ENCODE measurements at places on chromosomes 4 and X.

DNA sequence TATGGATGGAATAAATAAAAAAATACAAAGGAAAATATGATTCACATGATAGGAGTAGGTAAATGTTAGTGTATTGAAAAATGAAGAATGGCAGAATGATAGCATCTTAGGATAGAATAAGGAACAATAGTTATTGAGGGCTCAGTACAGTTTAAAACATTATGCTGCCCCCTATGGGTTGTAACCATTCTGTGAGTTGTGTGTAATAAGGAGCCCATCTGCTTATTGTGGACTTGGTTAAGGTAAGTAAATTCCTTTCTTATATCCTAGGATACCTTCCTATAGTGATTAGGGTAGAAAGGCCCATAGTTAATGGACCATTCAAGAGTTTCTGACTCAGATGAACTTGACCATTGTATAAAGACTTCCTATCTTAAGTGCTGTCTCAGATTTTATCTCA is 195.8 kb downstream of the PDHA2 start:
- no peak for DNase-seq

- DNase-seq: no peak
These were observed 157.7 kb downstream of the AFAP1 start for GRCh38 chr4:7781993-7782392.

DNA sequence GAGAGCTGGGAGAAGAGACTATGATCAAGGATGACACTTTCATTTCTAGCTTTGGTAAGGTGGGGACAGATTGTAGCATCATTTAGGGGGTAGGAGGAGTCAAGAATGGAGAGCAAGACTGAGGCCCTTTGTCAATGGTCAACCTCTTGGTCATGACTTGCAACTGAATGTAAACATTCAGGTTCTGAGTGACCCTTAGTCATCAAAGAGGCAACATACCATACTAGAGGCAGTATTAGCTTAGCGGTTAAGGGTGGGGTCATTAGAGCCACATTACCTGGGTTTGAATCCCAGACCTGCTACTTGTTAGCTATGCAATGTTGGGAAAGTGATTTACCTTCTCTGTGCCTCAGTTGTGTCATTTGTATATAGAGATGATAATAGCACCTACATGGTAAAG is 76.5 kb downstream of the MED28 start:
- DNase-seq: no peak

DNA sequence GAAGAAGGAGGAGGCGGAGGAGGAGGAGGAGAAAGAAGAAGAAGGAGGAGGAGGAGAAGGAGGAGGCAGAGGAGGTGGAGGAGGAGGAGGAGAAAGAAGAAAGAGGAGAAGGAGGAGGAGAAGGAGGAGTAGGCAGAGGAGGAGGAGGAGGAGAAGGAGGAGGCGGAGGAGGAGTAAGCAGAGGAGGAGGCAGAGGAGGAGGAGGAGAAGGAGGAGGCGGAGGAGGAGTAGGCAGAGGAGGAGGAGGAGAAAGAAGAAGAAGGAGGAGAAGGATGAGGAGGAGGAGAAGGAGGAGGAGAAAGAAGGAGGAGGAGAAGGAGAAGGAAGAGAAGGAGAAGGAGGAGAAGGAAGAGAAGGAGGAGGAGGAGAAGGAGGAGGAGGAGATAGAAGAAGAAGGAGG is 19.9 kb downstream of the MRFAP1 start:
- DNase-seq: no peak

- DNase-seq: no peak
These were observed 60.5 kb upstream of the TRIM2 start for GRCh38 chr4:153143527-153144348.

DNA sequence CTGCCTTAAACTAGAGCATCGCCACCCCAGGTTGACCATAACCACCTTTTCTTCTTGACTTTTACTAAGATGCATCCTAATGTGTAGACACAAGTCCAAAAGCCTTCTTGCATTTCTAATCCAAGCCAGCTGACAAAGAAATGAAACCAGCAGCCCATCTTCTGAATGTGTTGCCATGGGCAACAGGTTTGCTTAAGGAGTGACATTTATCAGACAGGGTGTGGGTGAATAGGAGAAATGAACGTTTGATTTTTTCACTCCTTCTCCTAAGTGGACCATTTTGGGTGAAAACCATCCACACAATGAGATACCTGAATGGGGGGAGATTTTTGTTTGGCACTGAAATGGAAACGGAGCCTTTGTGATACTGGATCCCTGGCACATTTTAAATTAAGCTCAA is 72.7 kb upstream of the C4orf50 start:
- no peak for DNase-seq

DNA sequence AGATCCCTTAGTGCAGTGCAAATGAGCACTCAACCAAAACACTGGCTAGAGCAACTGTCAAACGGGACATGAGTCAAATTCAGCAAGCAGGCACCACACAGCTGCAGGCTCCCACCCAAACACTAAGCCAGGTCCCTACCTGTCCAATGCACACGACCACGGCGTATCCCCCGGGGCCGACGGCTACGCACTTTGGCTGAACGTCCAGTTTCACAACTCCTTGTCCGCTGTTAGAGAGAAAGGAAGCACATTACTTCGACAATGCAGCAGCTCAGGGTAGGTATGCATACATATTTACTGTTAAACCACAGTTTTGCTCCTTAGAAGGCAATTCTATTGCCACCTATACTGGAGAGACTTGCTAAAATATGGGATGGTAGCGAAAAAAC is 35.4 kb downstream of the WDR1 start:
- DNase-seq: no peak

DNA sequence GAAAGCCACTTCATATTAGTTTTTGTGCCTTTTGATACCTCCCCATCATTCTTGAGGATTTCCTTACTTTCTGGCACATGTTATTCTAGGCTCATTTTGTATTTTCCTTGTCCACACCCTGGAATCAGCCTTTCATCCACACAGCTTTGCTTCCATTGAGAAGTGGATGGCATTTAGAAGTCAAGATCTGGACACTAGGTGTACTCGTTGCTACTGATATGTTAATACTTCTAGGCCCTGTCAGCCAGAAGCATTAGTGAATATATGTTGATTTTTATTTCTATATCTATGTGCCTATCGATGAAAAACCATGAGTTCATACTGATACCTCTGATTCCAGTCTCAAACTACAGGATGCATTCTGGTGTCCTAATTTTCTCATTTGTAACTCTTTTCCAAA is 73.2 kb downstream of the ARHGAP24 start:
- DNase-seq: no peak

DNA sequence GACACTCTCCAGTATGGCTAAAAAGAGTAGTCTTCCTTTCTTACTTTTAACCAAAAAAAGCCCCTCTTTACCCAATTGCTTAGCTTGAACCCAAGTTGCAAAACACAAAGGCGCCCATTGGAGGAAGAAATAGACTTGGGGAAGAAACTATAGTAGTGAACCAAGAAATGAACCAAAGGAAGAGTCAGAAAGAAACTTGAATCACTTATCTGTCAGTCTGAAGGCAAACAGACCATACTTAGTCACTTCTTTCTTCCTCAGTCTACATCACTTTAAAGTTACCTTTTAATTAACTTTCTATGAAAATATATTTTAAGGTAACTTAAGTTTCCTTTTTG is 161.4 kb upstream of the GIMD1 start:
- DNase-seq: no peak

- no peak for DNase-seq
These were observed 94.1 kb upstream of the MID1 start for GRCh38 chrX:10714531-10714930.

- no peak for DNase-seq
These were observed 43.9 kb downstream of the GABRB1 start for GRCh38 chr4:47075262-47075661.

DNA sequence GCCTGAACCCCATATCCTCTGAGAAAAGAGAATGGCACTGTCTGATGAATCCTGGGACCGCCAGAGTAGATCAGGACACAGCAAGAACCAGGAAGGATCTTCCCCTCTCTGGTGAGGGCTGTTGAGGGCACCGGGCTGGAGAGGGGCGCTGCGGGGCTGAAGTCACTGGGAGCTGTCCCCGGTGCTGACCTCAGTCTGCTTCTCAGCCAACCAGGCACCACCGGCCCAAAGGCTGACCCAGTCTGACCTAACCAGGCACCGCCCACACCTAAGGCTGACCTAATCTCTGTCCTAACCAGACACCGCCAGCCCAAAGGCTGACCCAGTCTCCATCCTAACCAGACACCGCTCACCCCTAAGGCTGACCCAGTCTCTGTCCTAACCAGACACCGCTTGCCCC is 82.8 kb downstream of the CPZ start:
- DNase-seq: no peak

GRCh38 chrX:118730500-118731247 is 3.3 kb downstream of the IL13RA1 start:
- no peak for DNase-seq

GRCh38 chr4:20253735-20254409 is 2.2 kb downstream of the SLIT2 start:
- no peak for DNase-seq

GRCh38 chrX:74458736-74459135 is 37.4 kb downstream of the SLC16A2 start:
- DNase-seq: no peak

GRCh38 chrX:115030625-115031024 is 13.2 kb upstream of the IL13RA2 start:
- DNase-seq: no peak

DNA sequence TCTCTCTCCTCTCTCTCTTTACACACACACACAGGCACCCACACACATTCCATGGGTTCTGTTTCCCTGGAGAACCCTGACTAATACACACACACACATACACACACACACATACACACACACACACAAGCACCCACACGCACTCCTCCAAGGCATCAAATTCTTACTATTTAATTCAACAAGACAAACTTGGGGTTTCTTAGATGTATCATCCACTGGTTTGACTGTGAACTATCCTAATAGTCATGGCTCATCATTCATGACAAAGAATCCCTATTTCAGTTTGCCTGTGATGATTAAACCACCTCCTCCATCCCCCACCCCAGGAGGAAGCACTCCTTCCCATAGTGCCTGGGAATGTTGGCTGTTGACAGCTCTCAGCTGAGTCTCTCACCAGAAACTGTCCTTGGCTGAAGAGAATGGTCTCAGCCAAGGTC is 98.2 kb downstream of the USP46 start:
- no peak for DNase-seq

GRCh38 chr4:66893807-66894206 is 651.5 kb downstream of the CENPC start:
- DNase-seq: no peak

GRCh38 chr4:188550296-188550695 is 411.1 kb downstream of the TRIML1 start:
- DNase-seq: no peak

DNA sequence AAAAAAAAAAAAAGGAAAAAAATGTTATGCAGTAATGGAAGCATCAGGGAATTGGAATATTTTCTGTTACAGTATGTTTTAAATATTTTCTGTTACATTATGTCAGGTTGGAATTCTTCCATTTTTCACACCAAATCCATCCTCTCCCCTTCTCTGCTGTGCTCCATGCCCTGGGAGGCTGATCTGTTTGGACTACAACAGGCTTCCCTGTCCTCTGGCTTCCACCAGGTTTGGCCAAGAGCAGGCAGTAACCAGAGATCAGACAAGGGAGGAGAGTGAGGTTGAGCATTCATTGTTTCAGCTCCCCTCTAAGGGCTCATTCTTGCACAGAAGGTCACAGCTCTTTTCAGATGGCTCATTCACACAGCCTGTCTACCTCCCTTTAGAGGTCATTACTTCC is 11.7 kb upstream of the TMEM184C start:
- no peak for DNase-seq

DNA sequence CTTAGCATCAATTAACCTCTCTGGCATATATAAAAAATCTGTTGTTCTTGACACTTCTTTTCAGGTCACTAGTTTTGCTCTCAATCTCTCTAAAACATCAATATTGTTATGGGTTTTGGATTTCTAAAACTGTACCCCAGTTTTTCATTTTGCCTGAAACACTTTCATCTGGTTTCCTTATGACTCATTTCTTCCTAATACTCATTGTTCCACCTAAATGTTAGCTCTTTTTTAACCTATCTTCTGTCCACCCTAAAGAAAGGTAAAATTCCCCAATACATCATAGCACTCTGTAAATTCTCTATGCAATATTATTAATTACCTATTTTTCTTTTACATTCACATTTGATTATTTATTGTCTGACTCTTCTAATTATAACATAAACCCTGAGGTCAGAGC is 575.5 kb upstream of the NDST4 start:
- no peak for DNase-seq

- no peak for DNase-seq
These were observed 285.4 kb downstream of the UNC5C start for GRCh38 chr4:95263391-95263790.

GRCh38 chrX:22542641-22543040 is 269.9 kb downstream of the CBLL2 start:
- no peak for DNase-seq

DNA sequence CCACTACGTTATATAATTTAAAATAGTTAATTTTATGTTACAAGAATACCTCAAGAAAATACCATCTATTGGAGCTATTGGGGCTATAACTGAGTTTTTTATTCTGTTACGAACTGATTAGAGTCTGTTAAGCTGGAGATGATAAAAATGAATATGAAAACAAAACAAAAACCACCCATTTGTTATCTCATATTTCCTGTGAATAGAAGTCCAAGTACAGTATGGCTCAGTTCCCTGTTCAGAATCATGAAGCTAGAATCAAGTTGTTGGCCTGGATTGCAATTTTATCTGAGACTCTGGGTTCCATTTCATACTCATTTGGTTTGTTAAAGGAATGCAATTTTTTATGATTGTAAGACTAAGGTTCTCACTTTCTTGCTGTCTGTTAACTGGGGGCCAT is 319.1 kb upstream of the PCDH18 start:
- DNase-seq: no peak

DNA sequence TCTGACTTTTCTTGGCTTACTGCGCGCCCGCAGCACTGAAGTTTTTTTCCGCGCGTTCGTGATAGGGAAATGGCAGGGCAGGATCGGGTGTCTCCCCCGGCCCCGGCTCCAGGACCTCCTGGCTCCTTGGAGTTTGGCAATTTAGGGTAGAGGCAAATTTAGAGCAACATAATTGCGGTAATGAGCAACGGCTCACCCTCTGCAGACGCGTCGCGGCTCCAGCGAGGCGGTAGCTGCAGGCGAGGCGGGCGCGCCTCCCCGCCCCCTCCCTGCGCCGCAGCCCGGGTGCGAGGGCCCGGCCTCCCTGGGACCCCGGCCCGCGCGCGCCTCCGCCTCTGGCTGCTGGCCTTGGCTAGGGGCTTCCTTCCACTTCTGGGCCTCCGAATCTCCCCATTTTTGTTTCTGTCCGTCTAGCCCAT is 6.2 kb downstream of the MSX1 start:
- no peak for DNase-seq

GRCh38 chr4:88078579-88078978 is 71.1 kb downstream of the PKD2 start:
- no peak for DNase-seq

DNA sequence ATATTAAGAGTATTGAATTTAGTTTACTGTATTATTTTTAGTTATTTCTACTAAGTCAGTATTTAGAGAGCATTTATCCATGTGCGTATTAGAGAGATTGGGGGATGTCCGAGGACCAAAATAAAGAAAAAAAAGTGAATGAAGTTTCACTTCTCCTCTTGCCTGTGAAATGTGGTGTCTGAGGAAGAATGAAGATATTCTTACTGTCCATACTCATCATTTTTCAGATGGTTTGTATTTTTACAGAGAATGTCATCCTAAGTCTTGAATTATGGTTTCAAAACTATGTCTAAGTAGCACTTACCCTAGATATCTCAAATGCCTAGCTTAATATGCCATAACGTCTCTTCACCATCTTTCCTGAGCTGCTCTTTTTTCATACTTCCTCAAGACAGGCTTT is 854.3 kb downstream of the C4orf33 start:
- no peak for DNase-seq

All from CD4-positive, alpha-beta T cell treated with Interferon gamma for 1 hour (primary cell).